ENCODE measurements at places on chromosomes 12 and 14. TPM values are rescaled to one million over a fixed set of nuclear protein-coding genes. Genes with fewer than 3 reads are reported as not detected.

The DLGAP5 gene
- 12.6 TPM for total RNA-seq

The MLEC gene
- total RNA-seq: 46.8 TPM

The ESRRB gene
- 8.3 TPM for total RNA-seq

The OR10AD1 gene
- not detected for total RNA-seq

The KRT6A gene
- not detected for total RNA-seq

The RNASE2 gene
- not detected for total RNA-seq

All from cerebellum (tissue), 4 donors.